BJ (cell line): ENCODE measurements at places on chromosomes 13 and 19. TPM values are rescaled to one million over a fixed set of nuclear protein-coding genes. Genes with fewer than 3 reads are reported as not detected.
A peak's percentile ranks its signal among the peaks of the same experiment; 100 is the strongest.

WASF3 gene
- polyA plus RNA-seq: 9.5 and 13.0 TPM in 2 replicates

DNA sequence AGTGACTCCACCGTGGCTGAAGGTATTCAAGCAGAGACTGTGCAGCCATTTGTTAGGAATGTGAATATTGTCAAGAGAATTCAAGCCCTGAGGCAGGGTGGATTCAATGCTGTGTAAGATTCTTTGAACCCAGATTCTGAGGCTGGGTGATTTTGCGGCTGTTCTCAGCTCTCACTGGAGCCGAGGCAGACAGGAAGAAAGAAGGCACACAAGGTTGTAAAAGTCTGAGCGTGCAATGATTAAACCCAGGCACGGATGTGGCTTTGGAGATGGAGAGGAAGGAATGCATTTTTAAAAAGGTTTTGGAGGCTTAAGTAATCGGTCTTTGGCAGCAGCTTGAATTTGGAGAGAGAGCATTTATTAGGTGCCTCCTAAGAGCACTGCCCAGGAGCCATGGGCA is 187.9 kb downstream of the KATNAL1 start:
- peak; percentile 95 for DNase-seq

GRCh38 chr13:28505543-28506135 is 10.7 kb upstream of the FLT1 start:
- DNase-seq: no peak

DNA sequence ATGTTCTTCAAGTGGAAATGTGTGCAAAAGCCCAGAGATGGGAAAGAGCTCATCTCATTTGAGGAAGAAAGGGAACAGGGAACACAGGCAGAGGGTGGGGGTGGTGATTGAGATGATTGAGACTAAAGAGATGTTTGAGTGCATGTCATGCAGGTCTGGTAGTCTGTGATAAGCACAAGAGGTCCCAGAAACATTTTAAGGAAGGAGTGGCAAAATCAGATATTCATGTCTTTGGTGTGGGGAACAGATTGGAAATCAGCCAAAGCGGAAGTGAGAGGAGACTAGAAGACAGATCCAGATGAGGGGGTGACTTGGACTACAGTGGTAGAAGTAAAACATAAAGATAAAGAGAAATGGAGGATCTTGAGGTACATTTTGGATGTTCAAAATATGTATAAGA is 39.4 kb upstream of the DACH1 start:
- no peak for DNase-seq

CD37 gene
- polyA plus RNA-seq: not detected in 2 replicates

DNA sequence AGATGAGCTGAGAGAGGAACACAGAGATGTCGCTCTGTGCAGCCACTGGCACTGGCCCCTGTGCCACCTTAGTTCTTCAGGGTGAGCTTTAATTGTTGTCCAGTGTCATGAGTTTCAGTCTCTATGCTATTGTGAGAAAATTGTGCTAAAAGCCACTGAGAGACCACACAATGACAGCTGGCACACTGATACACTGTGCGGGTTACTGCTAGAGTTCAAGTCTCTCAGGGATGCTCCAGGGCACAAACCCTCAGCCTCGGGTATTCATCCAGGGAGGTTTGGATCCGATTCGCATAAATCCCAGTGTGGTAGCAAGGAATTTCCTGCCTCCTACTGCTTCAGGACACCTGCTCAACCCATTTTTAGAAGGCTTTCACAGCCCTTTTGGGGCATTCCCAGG is 68.1 kb upstream of the EDNRB start:
- no peak for DNase-seq

ITGBL1 gene
- polyA plus RNA-seq: 73.7 and 93.7 TPM in 2 replicates

GRCh38 chr19:4393947-4394590 is 6.3 kb downstream of the SH3GL1 start:
- DNase-seq: no peak

- DNase-seq: no peak
Observed at GRCh38 chr13:70237131-70237530, 128.9 kb upstream of the KLHL1 start.

ADGRE1 gene
- polyA plus RNA-seq: not detected in 2 replicates

JSRP1 gene
- not detected in 2 replicates for polyA plus RNA-seq

MRPL54 gene
- polyA plus RNA-seq: 70.1 and 77.7 TPM in 2 replicates

GADD45B gene
- 54.5 and 69.8 TPM in 2 replicates for polyA plus RNA-seq

DNA sequence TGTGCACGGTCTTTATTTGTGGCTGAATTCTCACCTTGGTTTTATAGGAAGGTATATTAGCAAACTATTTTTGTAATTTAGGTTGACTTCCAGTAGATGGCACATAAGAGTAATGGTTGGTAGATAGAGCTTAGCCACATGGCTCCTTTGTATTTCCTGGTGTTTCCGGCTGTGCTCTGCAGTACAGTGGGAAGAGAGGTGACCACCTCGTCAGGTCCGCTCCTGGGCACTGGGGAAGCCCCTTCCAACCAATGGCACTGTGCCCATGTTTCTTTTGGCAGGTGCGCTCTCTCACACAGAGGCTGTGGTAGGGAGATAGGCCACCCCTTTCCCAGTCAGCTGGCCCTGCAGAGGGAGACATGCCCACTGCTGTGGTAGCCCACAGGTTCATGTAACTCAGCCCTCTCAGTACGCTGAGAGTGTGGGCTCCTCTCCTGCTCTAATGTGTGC is 74.3 kb upstream of the ATP12A start:
- no peak for DNase-seq
